Heart right ventricle (tissue), 16 donors: ENCODE measurements at places on chromosomes 13 and 19. TPM values are rescaled to one million over a fixed set of nuclear protein-coding genes. Genes with fewer than 3 reads are reported as not detected.

Gene ZNF146
- total RNA-seq, result 34.9 TPM

Gene HAUS5
- 9.3 TPM for total RNA-seq

Gene NDUFA11
- total RNA-seq, result 491 TPM

DNA sequence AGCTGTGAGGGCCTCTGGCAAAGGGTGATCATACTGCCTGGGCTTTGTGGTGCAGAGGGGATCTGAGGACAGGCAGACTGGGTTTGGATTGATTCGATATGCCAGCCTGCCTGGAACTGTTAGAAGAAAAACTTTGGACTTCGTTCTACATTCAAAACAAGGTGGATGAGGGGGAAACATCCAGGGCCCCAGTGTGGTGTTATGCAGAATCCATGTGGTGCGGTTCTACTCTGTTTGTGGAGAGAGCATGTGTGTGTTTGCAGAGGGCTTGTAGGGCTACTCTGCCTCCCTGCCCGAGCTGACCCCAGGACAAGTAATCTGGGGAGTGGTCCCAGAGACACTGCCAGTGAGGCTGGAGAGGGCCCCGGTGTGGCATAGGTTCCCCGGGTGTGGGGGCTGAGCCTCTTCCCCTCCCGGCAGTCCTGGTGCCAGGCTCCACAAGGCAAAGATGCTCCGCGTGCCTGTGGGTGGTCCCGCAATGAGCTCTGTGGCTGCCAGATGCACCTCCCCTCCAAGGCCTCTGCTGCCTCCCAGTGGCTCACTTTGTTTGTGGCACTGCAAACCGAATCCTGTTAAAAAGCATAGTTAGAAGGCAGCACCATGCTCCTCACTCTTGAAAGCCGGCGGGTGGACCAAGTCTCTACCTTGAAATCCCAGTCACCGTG lies 22.3 kb upstream of the TFDP1 start:
- peak; percentile 64 for DNase-seq

DNA sequence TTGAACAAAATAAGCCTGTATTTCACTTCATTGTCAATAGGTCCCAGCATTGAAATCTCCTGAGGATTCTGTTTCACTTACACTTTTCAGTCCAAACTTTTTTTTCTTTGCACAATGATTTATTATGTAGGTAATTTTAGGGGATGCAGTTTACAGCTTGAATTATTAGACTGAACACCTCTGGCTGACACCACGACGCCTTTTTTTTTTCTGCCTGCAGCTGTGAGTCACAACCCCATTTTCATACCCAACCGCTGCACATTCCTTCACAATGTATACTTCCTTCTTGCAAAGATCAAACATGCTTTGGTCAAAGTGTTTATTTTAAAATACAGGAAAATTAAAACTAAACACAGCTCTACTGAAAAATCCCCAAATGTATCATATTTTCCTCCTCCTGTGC lies 11.4 kb downstream of the ZIC2 start:
- no peak for DNase-seq

Gene NKG7
- total RNA-seq, result 1.4 TPM

DNA sequence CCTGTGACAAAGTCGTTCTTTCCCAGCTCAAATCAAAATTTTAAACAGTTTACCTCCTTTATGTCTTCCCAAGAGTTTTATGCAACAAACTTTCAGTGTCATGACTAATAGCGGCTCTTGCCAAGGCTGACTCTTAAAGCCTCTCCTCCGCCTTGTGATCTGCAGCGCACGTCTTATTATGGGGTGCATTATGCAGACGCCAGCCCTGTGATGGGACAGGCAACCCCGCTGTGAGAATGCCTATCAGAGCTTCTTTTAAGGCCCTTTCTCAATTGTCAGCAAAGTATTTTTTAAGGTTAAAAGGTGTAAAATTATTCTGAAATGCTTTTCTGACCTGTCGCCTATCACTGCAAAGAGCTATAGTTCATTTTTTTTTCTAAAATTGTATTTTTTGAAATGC lies 152.8 kb downstream of the SOX1 start:
- DNase-seq, result no peak
